ENCODE measurements at places on chromosomes 7 and 10. TPM values are rescaled to one million over a fixed set of nuclear protein-coding genes. Genes with fewer than 3 reads are reported as not detected.

HKDC1 gene
- total RNA-seq, result 0.40 TPM

KCNIP2 gene
- total RNA-seq, result 3.1 TPM

WNT8B gene
- 0.47 TPM for total RNA-seq

LSM8 gene
- 36.6 TPM for total RNA-seq

SPAM1 gene
- not detected for total RNA-seq

ACBD7 gene
- 2.0 TPM for total RNA-seq

SLK gene
- total RNA-seq, result 19.2 TPM

OR2A5 gene
- total RNA-seq, result not detected

GIMAP8 gene
- total RNA-seq, result 8.7 TPM

FAM180A gene
- total RNA-seq, result not detected

GRM3 gene
- not detected for total RNA-seq

SPDYE2B gene
- not detected for total RNA-seq

CHRM2 gene
- total RNA-seq, result not detected

NKX1-2 gene
- not detected for total RNA-seq

ITPRID1 gene
- not detected for total RNA-seq

CARD11 gene
- total RNA-seq, result 103 TPM

CPED1 gene
- total RNA-seq, result not detected

LRMDA gene
- not detected for total RNA-seq

STARD3NL gene
- total RNA-seq, result 28.8 TPM

CC2D2B gene
- not detected for total RNA-seq

GFRA1 gene
- not detected for total RNA-seq

SCD gene
- total RNA-seq, result 271 TPM

SKAP2 gene
- 7.0 TPM for total RNA-seq

TMEM176B gene
- total RNA-seq, result not detected

SEMA3D gene
- not detected for total RNA-seq

HMX2 gene
- 0.43 TPM for total RNA-seq

MPP7 gene
- 12.6 TPM for total RNA-seq

MACC1 gene
- 0.14 TPM for total RNA-seq

AFAP1L2 gene
- 6.3 TPM for total RNA-seq

OR6B1 gene
- total RNA-seq, result not detected

ZNF775 gene
- 4.7 TPM for total RNA-seq

FGFBP3 gene
- total RNA-seq, result 3.1 TPM

OPN4 gene
- not detected for total RNA-seq

KCP gene
- total RNA-seq, result not detected

PRPS1L1 gene
- not detected for total RNA-seq

NPSR1 gene
- total RNA-seq, result not detected

ANKRD30A gene
- not detected for total RNA-seq

ABCB1 gene
- total RNA-seq, result 8.9 TPM

CDH23 gene
- 2.7 TPM for total RNA-seq

COL28A1 gene
- not detected for total RNA-seq

ZNF365 gene
- not detected for total RNA-seq

CUL1 gene
- 60.6 TPM for total RNA-seq

CYP3A5 gene
- not detected for total RNA-seq

OSBPL3 gene
- total RNA-seq, result 44.6 TPM

PPP1R9A gene
- total RNA-seq, result 0.05 TPM

PNLIP gene
- not detected for total RNA-seq

XPNPEP1 gene
- 96.5 TPM for total RNA-seq

TIAL1 gene
- 204 TPM for total RNA-seq

Measured in activated CD8-positive, alpha-beta T cell treated with anti-CD3 and anti-CD28 coated beads for 36 hours (primary cell).